Hepatocyte (in vitro differentiated cells): ENCODE measurements at places on chromosomes 5 and 9. TPM values are rescaled to one million over a fixed set of nuclear protein-coding genes. Genes with fewer than 3 reads are reported as not detected.

- H3K27me3 ChIP-seq: no peaks in the 10 kb centered on the region
- H3K27ac ChIP-seq: peak overlapping the region; percentile 96
- no peaks in the 10 kb centered on the region for H3K36me3 ChIP-seq
- DNase-seq: no peak
Observed at GRCh38 chr5:141617682-141618029, 1.1 kb downstream of the DIAPH1 start.

Gene SNCAIP
- polyA plus RNA-seq: 7.1 and 11.4 TPM in 2 replicates

Gene GRM6
- polyA plus RNA-seq: not detected in 2 replicates

Gene IL33
- polyA plus RNA-seq: 0.28 TPM in 1 of 2 replicates, not detected in the other

- no peaks in the 10 kb centered on the region for H3K36me3 ChIP-seq
- no peak overlapping the region for H3K27ac ChIP-seq
- H3K4me3 ChIP-seq: no peak overlapping the region
- no peaks in the 10 kb centered on the region for H3K4me1 ChIP-seq
Observed at GRCh38 chr5:142925795-142926194, 155.6 kb downstream of the ARHGAP26 start.

Gene IL9
- not detected in 2 replicates for polyA plus RNA-seq
